Activated CD4-positive, alpha-beta T cell treated with anti-CD3 and anti-CD28 coated beads, Interleukin-2, Interleukin-6, amounts not matched to agents 100 ng/mL and 50 ng/mL, durations not matched to agents 16 hours and 8 hours (primary cell): ENCODE measurements at places on chromosomes 4 and X.

GRCh38 chrX:123424546-123424945 lies 240.5 kb downstream of the GRIA3 start:
- DNase-seq, result peak; percentile 12

DNA sequence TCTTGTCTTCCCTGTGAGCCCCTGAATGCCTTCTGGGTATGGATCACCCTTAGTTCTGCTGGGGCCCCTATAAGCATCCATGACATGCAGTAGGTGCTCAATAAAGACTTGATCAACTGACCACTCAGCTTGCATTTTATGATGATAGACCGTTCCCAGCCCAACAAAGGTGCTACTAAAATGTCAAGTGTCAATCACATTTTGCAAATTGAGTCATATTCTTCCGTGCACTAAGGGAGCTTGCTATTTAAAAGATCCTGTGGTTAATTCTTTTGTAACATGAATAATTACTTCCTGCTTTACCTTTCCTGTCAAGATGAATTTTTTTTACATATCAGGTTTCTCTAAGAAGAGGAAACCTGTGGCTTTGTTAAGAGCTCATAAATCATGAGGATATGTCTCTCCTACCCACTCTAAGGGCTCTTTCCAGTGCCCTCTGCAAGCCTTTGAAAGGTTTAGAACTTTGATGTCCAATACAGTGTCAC lies 47.6 kb downstream of the SH3KBP1 start:
- peak; percentile 69 for DNase-seq

DNA sequence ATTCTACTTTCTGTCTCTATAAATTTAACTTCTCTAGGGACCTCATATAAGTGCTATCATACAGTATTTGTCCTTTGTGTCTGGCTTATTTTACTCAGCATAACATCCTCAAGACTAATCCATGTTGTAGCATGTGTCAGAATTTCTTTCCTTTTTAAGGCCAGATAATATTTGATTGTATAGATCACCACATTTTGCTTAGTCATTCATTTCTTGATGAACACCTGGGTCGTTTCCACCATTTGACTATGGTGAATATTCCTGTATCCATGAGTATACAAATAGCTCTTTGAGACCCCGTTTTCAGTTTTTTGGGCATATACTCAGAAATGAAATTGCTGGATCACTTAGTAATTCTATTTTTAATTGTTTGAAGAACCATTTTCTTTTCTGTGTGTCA lies 12.0 kb downstream of the CNGA2 start:
- no peak for DNase-seq

DNA sequence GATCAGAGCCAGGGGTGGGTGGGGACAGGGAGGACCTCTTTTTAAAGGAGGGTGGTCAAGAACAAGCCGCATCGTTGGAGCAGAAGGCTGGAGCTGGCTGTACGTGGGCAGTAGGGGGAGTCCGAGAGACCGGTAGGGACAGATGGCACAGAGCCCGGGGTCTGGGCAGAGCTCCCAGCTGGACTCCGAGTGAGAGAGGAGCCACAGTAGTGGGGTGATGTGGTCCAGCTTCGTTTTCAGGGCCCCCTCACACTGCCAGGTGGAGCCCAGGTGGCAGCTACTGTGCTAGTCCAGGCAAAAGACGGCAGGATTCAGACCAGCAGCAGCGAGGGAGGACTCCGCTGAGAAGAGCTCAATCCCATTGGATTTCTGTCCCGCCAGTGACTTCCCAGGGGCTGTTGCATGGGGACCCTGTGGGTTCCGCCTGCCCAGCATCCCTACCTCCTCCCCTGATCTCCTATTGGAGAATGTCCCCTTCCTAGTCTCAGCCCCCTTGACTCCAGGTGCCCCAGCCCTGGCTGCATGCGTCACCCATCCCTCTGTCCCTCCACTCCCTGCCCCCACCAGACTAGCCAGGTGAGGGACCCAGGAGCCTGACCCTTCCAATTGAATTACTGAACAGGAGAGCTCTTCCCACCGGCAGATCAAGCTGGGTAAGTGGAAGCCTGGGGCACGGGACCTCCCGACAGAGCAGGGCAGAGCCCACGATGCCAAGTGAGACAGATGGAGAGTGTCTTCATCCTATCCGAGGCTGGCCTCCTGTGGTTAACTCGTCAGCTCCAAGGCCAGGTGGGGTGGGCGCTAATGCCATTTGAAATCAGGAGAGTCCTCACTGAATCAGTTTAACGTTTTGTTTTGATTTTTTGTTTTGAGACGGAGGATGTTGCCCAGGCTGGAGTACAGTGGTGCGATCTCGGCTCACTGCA lies 2.9 kb downstream of the ARHGAP4 start:
- DNase-seq, result peak; percentile 45

DNA sequence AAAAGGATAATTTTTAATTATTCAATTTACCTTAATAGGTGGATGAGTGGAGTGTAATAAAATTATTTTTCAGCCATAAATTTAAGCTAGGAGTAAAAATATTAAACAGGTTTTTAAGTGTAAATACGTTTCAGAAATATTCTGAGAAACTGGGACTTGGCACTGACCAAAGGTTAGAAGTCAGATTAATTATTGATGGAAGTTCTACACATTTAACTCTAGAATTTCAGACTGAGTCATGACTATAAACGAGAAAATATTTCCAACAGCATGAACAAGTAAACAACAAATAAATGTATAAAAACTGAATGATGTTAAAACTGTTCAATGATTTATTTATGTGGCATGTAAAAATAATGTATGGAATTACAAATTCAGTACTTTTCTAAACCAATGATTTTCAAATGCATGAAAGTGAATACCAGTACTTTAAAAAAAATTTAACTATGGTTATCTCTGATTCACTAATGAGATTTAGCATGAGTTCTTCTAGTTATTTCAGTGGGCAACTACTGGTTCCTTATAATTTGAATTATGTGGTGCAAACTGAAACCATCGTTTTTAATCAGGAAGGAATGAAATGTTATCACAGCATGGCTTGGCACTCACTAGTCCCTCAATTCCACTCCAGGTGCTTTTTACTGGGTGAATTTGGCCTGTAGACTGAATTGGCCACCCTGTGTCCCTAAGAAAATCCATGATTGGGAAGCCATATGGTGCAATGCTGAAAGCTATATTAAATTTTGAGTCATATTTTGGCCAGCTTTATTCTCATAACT lies 244.2 kb downstream of the FSTL5 start:
- DNase-seq, result no peak

- DNase-seq, result no peak
Measured at GRCh38 chr4:151315212-151315886, 10.1 kb downstream of the SH3D19 start.

DNA sequence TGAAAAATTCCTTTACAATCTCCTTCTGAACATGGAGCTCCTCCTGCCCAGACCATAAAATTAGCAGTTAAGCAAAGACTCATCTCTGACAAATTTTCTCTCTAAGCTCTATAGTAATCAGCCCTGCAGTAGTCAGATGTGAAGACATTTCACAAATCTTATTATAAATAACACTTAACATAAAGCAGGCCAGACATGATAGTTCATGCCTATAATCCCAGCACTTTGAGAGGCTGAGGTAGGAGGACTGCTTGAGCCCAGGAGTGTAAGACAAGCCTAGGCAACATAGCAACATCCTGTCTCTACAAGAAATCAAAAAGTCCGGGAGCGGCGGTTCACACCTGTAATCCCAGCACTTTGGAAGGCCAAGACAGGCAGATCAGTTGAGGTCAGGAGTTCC lies 29.9 kb downstream of the TRMT2B start:
- DNase-seq, result no peak

- no peak for DNase-seq
Measured at GRCh38 chr4:137735561-137736104, 203.3 kb upstream of the PCDH18 start.

- DNase-seq, result no peak
Measured at GRCh38 chrX:110877326-110877725, 81.7 kb upstream of the CHRDL1 start.

DNA sequence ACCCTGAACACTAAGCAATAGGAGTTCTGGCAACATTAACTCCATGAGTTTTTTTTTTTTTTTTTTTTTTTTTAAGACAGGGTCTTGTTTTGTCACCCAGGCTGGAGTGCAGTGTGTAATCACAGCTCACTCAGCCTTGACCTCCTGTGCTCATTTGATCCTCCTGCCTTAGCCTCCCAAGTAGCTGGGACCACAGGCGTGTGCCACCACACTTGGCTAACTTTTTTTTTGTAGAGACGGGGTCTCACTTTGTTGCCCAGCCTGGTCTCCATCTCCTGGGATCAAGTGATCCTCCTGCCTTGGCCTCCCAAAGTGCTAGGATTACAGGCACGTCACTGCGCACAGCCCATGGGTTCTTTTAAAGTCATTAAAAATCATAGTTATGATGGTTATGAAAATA lies 5.1 kb downstream of the RHOH start:
- DNase-seq, result no peak

DNA sequence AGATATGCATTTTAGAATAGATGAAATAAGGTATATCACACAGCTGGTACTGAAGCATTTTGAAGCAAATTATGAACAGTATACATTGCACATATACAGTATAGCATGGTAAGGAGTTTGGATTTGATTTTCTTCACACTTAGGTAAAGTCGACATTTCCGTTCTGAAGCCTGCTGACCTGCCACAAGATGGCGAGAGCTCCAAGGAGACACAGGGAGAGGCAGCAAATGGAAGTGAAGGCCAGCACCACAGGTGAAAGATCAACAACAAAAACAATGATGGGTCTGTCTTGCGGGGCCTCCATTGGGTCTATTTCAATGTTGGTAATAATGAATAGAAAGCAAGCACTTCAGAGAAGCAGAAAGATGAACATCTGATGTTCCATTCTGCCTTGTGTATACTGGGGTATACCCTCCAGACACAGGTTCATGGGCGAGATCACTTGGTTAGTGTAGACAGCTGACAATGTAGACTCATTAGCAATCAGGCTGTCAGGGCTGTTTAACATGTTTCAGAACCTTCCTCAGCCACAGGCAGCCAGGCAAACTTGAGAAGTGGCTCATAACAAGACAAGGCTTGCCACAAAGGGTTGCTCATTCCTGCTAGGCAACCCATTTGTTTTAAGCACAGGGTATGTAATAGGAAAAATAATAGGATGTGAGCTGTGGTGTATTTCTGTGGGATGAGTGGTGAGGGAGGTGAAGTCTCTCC lies 21.4 kb upstream of the NOX1 start:
- peak; percentile 44 for DNase-seq

- no peak for DNase-seq
Measured at GRCh38 chr4:40865696-40866095, 115.9 kb downstream of the NSUN7 start.

GRCh38 chr4:150126201-150126863 lies 48.1 kb downstream of the DCLK2 start:
- no peak for DNase-seq

DNA sequence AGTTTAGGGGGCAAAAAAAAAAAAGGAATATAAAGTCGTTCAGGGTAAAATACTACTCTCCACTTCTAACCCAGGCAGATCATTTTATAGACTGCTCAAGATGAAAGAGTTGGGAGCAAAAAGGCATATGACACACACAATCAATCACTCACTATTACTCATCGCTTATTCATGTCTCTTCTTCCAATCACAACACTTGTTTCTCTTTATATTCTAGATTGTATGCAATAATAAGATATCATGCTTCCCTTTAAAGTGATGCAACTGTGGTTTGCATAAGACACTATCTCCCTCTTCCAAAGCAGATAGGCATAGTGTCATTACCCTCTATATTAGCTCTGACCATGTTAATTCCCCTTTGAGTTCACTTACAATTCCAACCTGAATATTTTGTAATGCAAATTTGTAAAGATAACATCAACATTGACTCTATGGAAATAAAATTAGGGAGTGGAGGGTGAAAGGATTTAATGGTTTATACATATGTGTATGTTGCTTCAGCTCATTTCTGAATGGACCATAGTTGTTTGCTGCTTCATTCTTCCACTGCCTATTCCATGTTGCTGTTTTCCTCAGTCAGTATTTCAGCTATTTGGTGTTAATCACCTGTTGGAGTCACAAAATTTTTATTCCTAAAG lies 154.9 kb upstream of the EPHA5 start:
- DNase-seq, result no peak

DNA sequence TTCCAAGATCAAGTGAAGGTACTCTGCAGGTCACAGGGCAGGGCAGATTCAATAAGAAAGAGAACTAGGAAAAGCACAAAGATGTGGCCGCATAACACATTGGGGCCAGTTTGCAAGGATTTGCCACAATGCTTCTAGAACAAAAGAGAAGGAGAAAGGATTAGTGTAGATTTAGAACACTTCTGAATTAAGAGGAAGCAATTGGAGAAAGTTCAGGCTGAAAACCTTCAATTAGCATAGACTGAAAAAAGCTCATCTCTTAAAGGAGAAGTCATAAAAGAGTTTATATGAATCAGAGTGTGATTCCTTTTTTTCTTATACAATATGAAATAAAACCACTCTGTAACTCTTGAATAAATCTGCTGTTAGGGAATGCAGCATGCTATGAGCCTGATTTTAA lies 215.6 kb upstream of the FAT1 start:
- no peak for DNase-seq

GRCh38 chr4:122542411-122543236 lies 78.2 kb downstream of the IL21 start:
- DNase-seq, result peak; percentile 64

DNA sequence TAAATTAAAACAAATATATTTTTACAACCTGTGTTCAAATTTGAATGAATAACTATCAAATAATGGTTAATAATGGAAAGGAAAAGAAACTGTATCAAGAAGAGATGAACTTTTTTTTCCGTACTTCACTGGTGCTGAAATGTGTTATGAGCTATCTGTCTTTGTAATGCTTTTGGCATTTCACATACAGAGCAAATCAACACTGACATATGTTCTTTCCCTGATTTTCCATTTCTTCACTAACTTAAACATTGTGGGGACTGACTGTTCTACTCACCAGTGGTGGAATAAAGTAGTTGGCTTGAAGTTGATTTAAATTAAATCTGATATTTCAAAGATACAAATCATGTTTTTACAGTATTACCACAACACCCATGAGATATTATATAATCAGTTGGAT lies 304.0 kb upstream of the BMP3 start:
- DNase-seq, result no peak
